ENCODE measurements at places on chromosomes 3 and 15. TPM values are rescaled to one million over a fixed set of nuclear protein-coding genes. Genes with fewer than 3 reads are reported as not detected.

FXR1 gene
- 39.6 TPM for total RNA-seq

GREM1 gene
- 0.30 TPM for total RNA-seq

MME gene
- total RNA-seq: 6.2 TPM

SH3GL3 gene
- 0.57 TPM for total RNA-seq

SNRPA1 gene
- 47.3 TPM for total RNA-seq

CFAP91 gene
- not detected for total RNA-seq

TGM5 gene
- 19.6 TPM for total RNA-seq

GRIP2 gene
- 0.76 TPM for total RNA-seq

DAPK2 gene
- 1.9 TPM for total RNA-seq

MASP1 gene
- 4.6 TPM for total RNA-seq

SLC25A38 gene
- 17.3 TPM for total RNA-seq

SLC6A11 gene
- 11.4 TPM for total RNA-seq

PLA1A gene
- total RNA-seq: 0.41 TPM

CPNE9 gene
- not detected for total RNA-seq

SYNPR gene
- not detected for total RNA-seq

ILDR1 gene
- total RNA-seq: 3.3 TPM

MYLK gene
- total RNA-seq: 10.7 TPM

FILIP1L gene
- total RNA-seq: 18.5 TPM

P2RY1 gene
- total RNA-seq: 26.5 TPM

PRTG gene
- total RNA-seq: 0.04 TPM

KLF15 gene
- 13.5 TPM for total RNA-seq

NR2F2 gene
- 6.3 TPM for total RNA-seq

SAMMSON gene
- not detected for total RNA-seq

RASA2 gene
- 22.9 TPM for total RNA-seq

IQCF6 gene
- not detected for total RNA-seq

PLA2G4E gene
- 8.7 TPM for total RNA-seq

WDR49 gene
- 1.9 TPM for total RNA-seq

CSTA gene
- total RNA-seq: 2,531 TPM

BFSP2 gene
- total RNA-seq: not detected

MESP2 gene
- total RNA-seq: not detected

TGM4 gene
- not detected for total RNA-seq

GUCA1C gene
- not detected for total RNA-seq

IRAK2 gene
- 4.4 TPM for total RNA-seq

PAK6 gene
- 53.5 TPM for total RNA-seq

CHRD gene
- total RNA-seq: 5.1 TPM

COL8A1 gene
- total RNA-seq: 2.3 TPM

GXYLT2 gene
- total RNA-seq: not detected

FBXO40 gene
- not detected for total RNA-seq

CCDC12 gene
- total RNA-seq: 76.2 TPM

GPR87 gene
- 46.0 TPM for total RNA-seq

SQOR gene
- 139 TPM for total RNA-seq

UROC1 gene
- not detected for total RNA-seq

FANCD2 gene
- 15.5 TPM for total RNA-seq

KNG1 gene
- not detected for total RNA-seq

CYP8B1 gene
- total RNA-seq: not detected

SNTN gene
- total RNA-seq: not detected

C3orf22 gene
- total RNA-seq: not detected

NMNAT3 gene
- total RNA-seq: 11.6 TPM

ZNF385D gene
- 0.04 TPM for total RNA-seq

DPPA4 gene
- not detected for total RNA-seq

RPUSD3 gene
- total RNA-seq: 46.4 TPM

LRRC31 gene
- not detected for total RNA-seq

RTP3 gene
- not detected for total RNA-seq

HAUS2 gene
- total RNA-seq: 17.4 TPM

MEGF11 gene
- total RNA-seq: not detected

DLG1 gene
- total RNA-seq: 103 TPM

ISL2 gene
- 0.70 TPM for total RNA-seq

All from esophagus squamous epithelium (tissue), 5 donors.